ENCODE measurements at places on chromosomes 4 and X. TPM values are rescaled to one million over a fixed set of nuclear protein-coding genes. Genes with fewer than 3 reads are reported as not detected.

Gene SPOCK3
- total RNA-seq = 0.65 TPM

Gene DCAF8L2
- not detected for total RNA-seq

Gene GAGE12J
- total RNA-seq = not detected

Gene TCEAL6
- total RNA-seq = not detected

Gene IDUA
- total RNA-seq = 16.9 TPM

Gene MAGEA10
- total RNA-seq = not detected

Gene TRMT10A
- 7.4 TPM for total RNA-seq

Gene SSX2B
- not detected for total RNA-seq

Gene RRH
- total RNA-seq = not detected

Gene PTPN13
- 48.9 TPM for total RNA-seq

Gene TBX22
- not detected for total RNA-seq

Gene WDR19
- 32.6 TPM for total RNA-seq

Gene VCX3B
- not detected for total RNA-seq

Gene NEIL3
- 0.89 TPM for total RNA-seq

Gene SPANXB1
- not detected for total RNA-seq

Gene CENPVL2
- total RNA-seq = not detected

Gene HAND2
- 5.4 TPM for total RNA-seq

Gene PNMA6A
- total RNA-seq = 3.3 TPM

Gene CFAP99
- 0.13 TPM for total RNA-seq

Gene DDIT4L
- 5.0 TPM for total RNA-seq

Gene IL13RA1
- 68.8 TPM for total RNA-seq

Gene AMMECR1
- 11.0 TPM for total RNA-seq

Gene EPHA5
- 3.9 TPM for total RNA-seq

Gene TRIM61
- total RNA-seq = 3.0 TPM

Gene SOWAHB
- 0.03 TPM for total RNA-seq

Gene PDCL2
- not detected for total RNA-seq

Gene CTAG1B
- not detected for total RNA-seq

Gene LNX1
- 9.1 TPM for total RNA-seq

Gene KIT
- total RNA-seq = 1.2 TPM

Gene FGF16
- total RNA-seq = 1.5 TPM

Gene TRIM60
- total RNA-seq = not detected

Gene CLDN2
- not detected for total RNA-seq

Gene LIMCH1
- 33.4 TPM for total RNA-seq

Gene USP17L17
- not detected for total RNA-seq

Gene ABCG2
- total RNA-seq = 7.2 TPM

Gene DGKK
- not detected for total RNA-seq

Gene ERCC6L
- total RNA-seq = 1.6 TPM

Gene MSX1
- total RNA-seq = 1.3 TPM

Measured in smooth muscle cell of the pulmonary artery (primary cell).